ENCODE measurements at places on chromosomes 4 and X.

GRCh38 chr4:32562010-32562409, 1841.8 kb downstream of the PCDH7 start:
- no peak for DNase-seq

- no peak for DNase-seq
These were observed 192.3 kb downstream of the AASDH start for GRCh38 chr4:56195025-56195424.

DNA sequence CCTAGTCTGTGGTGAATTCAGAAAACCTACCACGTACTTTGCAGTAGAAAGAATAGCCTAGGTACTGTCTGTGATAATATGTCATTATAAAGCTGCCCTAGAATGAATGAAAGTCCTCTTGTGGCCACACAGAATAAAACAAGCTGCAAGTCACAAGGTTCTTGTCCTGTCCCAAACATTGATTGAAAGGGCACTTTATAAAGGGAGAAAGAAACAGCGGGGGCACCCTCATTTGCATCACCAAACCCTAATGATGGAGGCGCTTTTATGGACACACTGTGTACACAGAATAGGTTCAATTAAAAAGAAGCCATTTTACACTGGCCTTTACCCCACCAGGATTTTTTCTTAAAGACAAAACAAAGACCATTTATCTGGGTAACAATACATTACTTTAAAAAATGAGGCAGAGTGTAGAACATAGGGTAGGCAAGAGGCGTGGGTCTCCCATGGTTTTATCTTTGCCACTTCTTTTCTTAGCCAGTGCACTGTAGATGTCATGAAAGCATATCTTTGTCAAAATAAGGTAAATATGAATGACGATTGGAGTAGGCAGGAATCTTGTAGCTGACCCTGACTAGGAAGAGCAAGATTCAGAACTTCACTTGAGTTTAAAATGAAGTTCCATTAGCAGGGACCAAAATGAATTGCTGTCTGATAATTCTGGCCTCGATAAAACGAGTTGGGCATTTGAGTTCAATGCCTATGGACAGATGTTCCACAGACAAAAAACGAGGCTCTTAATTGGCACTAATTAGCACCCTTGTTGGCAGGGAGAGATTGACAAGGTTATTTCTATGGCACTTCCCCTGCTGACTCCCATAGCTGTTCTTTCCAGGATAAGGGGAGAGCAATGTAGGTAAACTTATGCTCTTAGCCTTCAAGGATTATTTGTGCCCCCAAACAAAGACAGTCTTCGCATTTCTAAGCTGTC, 365.1 kb downstream of the AFF2 start:
- DNase-seq: no peak

DNA sequence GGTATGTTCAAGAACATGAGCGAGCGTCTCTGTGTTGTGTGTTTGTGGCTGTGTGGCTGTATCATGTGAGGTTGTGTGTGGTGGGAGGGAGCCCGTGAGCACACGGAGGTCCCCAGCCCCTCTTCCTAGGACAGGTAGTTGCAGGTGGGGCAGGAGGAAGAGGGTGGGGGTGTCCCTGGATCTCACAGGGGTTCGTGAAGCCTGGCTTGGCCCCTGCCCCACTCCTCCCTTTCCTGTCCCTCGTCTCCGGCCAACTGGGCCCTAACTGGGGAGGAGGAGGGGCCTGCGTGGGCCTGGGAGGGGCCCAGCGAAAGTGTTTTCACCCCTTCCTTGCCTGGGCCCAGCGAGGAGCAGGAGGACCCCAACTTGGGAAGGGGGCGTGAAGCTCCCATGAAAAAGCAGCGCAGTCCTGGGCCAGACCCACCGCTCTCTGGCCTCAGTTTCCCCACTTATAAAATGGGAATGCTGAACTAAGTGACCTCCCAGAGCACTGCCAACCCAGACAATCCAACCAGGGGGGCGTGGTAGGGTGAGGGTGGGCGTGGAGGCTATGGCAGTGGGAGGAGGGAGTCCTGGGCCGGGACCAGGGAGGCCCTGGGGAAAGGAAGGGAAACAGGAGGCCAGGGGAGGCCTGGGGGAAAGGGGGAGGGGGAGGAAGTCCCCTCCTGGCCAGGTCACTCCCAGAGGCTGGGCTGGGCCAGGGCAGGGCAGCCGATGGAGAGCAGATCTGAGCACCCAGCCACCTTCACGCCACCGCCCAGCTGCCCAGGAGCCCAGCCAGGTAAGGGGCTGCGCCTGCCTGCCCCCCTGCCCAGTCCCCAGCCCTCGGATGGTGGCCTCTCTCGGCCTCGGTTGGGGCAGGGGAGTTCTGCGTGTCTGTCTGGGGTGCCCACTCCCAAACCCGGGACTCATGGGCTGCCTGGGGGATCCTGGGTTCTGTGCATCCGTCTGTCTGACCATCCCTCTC, at the start of gene AVPR2:
TSS of gene AVPR2 (plus strand) at position 683 of the 967 bp plus-strand sequence. CDS start 473 bp downstream, outside the sequence.
- no peak for DNase-seq

DNA sequence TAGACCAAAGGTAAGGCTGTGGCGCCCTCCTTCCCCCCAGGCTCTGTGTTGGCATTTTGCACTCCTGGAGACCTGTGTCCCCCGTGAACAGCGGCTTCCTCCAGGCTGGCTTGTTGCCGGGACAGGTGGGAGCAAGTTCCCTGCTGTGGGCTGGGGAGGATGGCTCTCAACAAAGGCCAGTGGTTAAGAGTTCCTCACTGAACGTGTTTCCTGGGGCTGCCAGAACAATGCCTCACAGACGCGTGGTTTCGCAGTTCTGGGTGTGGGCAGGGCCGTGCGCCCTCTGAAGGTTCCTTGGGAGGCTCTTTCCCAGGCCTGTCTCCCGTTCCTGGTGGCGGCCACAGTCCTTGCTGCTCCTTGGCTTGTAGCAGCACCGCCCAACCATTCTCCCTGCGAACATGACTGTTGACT, 33.4 kb downstream of the NELFA start:
- DNase-seq: no peak

DNA sequence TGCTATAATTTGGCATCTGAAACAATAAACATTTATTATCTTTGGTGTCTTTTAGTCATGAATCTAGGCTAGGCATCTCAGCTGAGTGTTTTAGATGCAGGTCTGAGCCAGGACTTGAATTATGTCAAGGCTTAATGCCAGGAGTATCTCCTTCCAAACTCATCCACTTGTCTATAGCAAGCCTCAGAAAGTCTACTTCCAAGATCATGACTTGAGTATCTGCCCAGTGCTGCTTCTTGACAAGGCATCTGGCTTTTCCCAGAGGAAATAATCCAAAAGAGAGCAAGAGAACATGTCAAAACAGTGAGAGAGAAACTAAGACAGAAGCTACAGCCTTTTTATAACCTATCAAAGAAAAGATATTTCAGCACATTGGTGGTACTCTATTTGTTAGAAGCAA, 1052.1 kb upstream of the PCDH10 start:
- no peak for DNase-seq

- DNase-seq: no peak
These were observed 71.0 kb downstream of the SNCA start for GRCh38 chr4:89765966-89766365.

DNA sequence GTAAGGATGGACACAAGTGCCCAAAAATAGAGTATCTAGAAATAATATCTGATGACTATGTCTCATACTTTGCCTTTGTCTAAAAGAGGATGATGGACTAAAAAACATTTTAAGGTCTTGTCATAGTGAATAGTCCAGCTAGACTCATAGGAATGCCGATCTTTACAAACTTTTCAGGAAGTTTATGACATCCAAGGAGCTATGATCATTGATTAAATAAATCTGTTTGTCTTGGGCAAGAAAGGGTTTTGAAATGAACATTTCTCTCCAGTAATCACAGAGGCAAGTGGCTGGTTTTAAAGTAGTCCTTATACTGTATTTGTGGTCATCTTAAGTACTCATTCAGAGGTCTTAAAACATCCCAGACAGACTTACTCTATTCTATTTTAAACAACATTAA, 109.8 kb downstream of the MAPK10 start:
- DNase-seq: no peak

GRCh38 chrX:79368441-79368840, 1.3 kb upstream of the ITM2A start:
- no peak for DNase-seq

- peak; percentile 44 for DNase-seq
These were observed 133.3 kb upstream of the MAGEB16 start for GRCh38 chrX:35664833-35665232.

DNA sequence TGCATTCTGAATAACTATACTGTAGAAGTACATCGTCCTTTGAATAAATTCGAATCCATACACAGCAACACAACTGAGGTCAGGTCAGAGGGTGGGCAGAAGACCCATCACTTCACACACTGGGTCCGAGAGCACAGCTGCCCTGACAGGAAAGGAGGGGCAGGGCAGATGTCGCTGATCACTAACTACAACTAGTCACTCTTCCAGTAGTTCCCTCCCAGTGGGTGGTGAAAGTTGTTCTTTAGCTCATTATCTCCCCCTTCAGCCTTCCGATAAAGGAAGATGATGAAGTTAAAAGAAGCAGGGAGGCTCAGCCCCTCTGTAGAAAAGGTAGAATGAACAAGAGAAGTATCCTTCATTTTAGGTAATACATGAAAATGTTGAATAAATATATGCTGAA, 278.9 kb downstream of the INPP4B start:
- DNase-seq: no peak

DNA sequence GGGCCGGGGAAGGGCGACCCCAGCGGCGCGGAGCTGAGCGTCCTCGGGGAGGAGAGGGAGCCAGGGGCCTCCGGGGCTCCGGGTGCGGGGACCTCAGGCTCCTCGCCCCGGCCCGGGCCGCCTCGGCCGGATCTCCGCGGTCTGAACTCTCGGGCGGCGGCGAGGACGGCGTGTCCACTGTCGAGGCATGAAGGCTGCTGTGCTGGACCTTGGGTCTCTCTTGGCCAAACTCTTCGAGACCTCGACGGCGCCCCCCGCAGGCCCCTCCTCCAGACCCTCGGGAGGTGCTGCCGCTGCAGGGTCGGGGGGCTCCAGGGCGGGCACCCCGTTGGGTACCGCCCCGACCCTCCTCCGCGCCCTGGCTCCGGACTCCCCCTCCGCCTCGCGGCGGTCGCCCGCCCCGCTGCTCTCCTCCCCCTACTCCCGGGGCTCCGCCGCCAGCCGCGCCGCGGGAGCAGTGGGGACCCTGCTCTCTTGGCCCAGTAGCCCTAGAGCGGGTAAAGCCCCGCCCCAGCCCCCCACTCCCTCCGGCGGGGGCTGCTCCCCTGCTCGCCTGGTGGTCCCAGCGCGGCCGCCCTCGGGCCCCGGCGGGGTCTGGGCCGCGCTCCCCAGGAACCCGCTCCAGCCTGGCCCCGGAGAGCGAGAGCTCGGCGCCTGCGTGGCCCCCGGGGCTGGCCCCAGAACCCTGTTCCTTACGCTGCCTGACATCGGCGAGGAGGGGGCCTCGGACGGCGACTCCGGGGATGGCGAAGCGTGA, 564 bp downstream of the FAM149A start:
- no peak for DNase-seq

- DNase-seq: no peak
These were observed 89.5 kb downstream of the OR13H1 start for GRCh38 chrX:131633285-131633917.

- DNase-seq: no peak
These were observed 66.8 kb upstream of the EXOC1L start for GRCh38 chr4:55752810-55753209.

DNA sequence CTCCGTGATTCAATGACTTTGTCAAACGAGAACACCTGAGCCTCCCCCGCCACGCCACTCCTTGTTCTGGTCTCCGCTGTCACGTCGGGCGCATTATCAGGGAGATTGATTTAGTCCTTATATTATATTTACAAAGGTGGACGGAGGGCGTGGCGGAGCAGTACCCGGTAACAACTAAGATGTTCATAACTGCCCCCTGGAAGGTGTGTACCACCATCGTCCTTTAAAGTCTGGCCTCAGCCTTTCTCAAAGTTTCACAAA, 284.2 kb downstream of the PACRGL start:
- DNase-seq: no peak

GRCh38 chr4:6834867-6835266, 52.3 kb downstream of the KIAA0232 start:
- DNase-seq: no peak

GRCh38 chr4:77930154-77930639, 67.6 kb downstream of the MRPL1 start:
- DNase-seq: no peak

DNA sequence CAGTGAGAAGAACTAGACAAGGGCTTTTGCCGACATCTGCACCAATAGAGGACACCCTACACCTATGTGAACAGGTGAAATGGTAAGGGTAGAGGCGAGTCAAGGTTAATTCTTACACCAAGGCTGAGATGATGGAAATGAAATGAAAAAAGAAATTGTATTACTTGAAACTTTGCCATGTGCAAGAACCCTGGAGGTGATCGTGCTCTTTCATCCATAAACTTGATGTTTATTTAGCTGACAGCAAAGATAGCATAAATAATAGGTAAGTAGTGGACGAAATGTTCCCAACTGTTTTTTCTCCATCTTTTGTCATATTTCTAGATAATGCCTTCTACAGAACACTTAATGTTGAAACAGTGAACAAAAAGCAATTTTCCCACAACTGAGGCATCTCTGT, 162.5 kb downstream of the BANK1 start:
- no peak for DNase-seq

DNA sequence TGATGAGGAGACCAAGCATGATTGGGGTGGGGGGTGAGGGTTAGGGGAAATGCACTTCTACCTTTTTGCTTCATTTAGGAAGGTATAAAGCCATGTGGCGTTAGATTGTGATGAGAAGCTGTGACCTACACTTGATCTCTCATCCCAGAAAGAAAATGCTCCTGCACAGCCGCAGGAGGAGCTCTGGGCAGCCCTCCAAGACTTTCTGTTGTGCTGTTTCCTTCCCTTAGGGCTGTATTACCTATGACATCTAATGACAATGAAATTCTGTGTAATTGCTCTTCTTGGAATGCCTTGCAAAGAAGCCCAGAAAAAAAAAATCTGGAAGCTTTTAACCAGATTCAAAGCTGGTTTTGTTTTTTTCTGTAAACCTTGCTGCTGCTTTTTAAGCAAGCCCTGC, 13.4 kb downstream of the PRPS2 start:
- no peak for DNase-seq

- DNase-seq: no peak
These were observed 3.5 kb upstream of the EDNRA start for GRCh38 chr4:147477439-147477838.

DNA sequence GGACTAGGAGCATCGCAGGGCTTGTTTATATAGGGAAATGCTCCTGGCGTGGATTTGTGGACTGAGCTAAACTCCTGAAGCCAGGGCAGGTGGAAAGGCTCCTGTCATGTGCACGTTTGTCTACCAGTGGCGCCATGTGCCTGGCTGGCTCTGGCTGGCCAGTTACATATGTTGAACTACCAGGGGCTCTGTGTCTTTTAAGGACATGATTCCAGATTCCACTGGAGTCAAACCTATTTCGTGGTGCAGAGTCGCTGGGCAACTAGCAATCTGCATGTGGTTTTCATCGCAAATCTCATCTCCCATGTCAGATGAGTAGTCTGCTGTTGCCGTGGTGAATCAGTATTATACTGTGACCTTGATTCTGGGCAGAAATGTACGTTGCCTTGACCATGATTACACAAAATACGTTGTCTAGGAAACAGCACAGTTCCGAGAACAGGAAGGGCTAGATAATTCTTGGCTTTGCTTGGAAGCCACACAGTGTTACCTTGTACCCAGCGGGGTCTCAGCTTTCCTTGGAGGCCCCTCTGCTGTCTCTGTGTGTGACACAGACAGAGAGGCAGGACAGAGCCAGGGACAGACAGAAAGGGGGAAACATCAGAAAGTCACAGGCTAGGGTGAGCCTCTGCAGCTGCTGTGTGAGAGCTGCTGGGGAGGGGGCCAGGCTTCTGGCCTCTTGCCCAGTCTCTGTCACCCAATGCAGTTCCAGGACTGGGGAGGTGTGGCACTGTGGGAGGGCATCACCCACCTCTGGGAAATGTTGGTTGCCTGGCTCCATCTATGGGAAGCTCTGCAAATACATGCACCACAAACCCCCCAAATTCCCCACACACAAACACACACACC, 19.2 kb downstream of the PNMA6E start:
- DNase-seq: peak; percentile 29

All from NCI-H524 treated with DMSO at 0.1 percent for 48 hours (cell line).